Glutamatergic neuron (in vitro differentiated cells): ENCODE measurements at places on chromosomes 1 and 21. TPM values are rescaled to one million over a fixed set of nuclear protein-coding genes. Genes with fewer than 3 reads are reported as not detected.

GRCh38 chr1:9465640-9466039, 73.6 kb upstream of the SLC25A33 start:
- H3K4me1 ChIP-seq: peaks cover 2% of the 10 kb centered on the region
- H3K27me3 ChIP-seq: peaks cover 2% of the 10 kb centered on the region
- H3K27ac ChIP-seq: no peak overlapping the region
- no peak for DNase-seq

DNA sequence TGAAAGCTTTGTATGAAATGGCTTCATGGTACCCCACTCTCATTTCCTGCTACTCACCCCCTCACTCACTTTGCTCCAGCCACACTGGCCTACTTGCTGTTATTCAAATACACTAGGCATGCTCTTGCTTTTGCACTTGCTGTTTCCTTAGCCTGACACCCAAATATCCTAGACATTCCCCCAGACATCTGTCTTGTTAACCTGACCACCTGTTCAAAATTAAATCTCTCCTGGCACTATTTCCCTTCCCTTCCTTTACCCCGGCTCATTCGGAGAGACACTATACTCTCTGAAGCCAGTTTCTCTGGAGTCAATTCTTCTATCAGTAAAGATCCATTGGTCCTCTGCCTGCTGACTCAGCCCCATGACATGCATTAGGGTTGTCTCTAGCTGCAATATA, 306.0 kb upstream of the SGIP1 start:
- H3K4me1 ChIP-seq: no peaks in the 10 kb centered on the region
- no peak overlapping the region for H3K27ac ChIP-seq

DNA sequence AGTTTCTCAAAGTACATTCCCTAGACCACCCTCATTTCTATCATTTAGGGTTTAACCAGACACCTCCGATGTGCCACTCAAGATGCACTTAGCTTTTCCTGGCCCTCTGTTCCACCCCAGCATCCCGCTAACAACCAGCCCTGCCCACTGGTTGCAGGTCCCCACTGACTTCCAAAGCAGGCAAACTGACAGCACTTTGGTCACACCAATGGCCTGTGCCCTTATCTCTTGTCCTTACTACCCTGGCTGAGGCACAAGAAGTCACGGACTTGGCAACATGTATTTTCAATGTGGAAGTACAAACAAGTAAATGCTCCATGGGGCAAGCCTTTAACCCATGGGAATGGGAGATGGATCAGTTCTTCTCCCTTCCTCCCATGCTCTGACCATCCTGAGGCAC, 357.1 kb downstream of the OMA1 start:
- no peaks in the 10 kb centered on the region for H3K36me3 ChIP-seq
- no peak overlapping the region for H3K4me3 ChIP-seq
- no peak for DNase-seq
- peaks cover 4% of the 10 kb centered on the region for H3K4me1 ChIP-seq
- H3K27ac ChIP-seq: no peak overlapping the region

GRCh38 chr1:61740751-61741700, 1.3 kb upstream of the PATJ start:
- no peaks in the 10 kb centered on the region for H3K36me3 ChIP-seq
- peaks cover 1% of the 10 kb centered on the region for H3K27me3 ChIP-seq
- peak overlapping the region; percentile 15 for H3K4me3 ChIP-seq
- H3K4me1 ChIP-seq: no peaks in the 10 kb centered on the region
- H3K27ac ChIP-seq: no peak overlapping the region

DNA sequence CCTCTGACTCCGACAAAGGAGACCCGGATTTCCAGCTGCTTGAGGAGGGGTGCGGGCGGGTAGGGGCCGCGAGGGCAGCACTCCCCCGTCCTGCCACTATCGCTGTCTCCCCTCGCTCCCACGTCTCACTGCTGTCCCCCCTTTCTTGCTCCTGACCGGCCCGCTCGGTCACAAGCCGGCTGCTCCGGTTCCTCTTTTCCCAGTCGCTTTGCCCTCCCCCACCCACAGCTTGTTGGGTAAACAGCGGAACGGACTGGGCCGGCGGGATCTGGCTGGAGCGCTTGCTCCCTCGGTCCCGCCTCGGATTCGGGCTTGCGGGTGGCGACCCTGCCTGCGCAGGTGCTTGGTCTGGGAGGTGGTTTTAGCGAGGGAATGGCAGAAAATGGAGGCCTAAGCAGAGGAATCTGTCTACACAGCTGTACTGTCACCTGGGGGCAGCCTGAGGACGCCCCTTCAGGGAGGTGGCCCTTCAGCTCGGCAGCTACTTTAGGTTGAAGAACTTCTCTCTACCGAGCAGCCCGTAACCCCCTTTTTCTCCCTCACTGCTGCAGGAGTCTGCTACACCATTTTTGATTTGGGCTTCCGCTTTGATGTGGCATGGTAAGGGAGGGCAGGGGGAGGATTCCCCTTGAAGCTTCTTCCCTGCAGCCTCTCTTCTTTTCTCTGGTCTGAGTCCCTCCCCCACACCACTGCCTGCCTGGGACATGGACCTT, 645 bp downstream of the ATP6V0B start:
- H3K36me3 ChIP-seq: peaks cover 9% of the 10 kb centered on the region
- peaks cover 17% of the 10 kb centered on the region for H3K27me3 ChIP-seq
- DNase-seq: no peak
- H3K27ac ChIP-seq: peak overlapping the region; percentile 55
- peak overlapping the region; percentile 90 for H3K4me3 ChIP-seq

DNA sequence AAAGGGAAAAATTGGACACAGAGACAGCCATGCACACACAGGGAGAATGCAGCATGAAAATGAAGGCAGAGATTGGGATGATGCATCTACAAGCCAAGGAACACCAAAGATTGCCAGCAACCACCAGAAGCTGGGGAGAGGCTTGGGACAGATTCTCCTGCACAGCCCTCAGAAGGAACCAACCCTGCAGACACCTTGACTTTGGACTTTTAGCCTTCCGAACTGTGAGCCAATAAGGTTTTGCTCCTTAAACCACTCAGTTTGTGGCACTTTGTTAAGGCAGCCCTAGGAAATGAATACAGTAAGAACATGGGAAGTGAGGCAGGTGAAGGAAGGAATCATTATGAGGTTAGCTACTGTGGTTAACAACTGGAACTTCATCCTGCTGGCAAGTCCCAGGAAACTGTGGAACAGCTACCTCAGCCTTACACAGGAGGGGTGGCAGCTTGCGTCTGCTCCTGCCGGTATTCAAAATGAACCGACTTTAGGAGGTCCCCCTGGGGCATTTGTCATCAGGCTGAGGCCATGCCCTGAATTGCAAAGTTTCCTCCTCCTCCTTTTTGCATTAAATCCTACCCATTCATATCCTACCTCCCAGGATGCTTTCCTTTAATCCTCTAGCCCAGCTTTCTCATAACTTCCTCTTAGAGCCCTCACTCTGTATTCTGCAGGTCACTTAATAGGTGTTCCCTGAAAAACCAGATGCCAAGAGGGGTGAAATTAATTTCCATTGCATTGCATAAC, 15.4 kb downstream of the CD247 start:
- no peaks in the 10 kb centered on the region for H3K36me3 ChIP-seq
- H3K27ac ChIP-seq: no peak overlapping the region
- no peak overlapping the region for H3K4me3 ChIP-seq
- DNase-seq: peak; percentile 34

- no peak for DNase-seq
- H3K4me3 ChIP-seq: no peak overlapping the region
- H3K27me3 ChIP-seq: no peaks in the 10 kb centered on the region
- no peak overlapping the region for H3K27ac ChIP-seq
- no peaks in the 10 kb centered on the region for H3K36me3 ChIP-seq
- H3K4me1 ChIP-seq: no peaks in the 10 kb centered on the region
These were observed 92.0 kb upstream of the RALGPS2 start for GRCh38 chr1:178633056-178633455.

DNA sequence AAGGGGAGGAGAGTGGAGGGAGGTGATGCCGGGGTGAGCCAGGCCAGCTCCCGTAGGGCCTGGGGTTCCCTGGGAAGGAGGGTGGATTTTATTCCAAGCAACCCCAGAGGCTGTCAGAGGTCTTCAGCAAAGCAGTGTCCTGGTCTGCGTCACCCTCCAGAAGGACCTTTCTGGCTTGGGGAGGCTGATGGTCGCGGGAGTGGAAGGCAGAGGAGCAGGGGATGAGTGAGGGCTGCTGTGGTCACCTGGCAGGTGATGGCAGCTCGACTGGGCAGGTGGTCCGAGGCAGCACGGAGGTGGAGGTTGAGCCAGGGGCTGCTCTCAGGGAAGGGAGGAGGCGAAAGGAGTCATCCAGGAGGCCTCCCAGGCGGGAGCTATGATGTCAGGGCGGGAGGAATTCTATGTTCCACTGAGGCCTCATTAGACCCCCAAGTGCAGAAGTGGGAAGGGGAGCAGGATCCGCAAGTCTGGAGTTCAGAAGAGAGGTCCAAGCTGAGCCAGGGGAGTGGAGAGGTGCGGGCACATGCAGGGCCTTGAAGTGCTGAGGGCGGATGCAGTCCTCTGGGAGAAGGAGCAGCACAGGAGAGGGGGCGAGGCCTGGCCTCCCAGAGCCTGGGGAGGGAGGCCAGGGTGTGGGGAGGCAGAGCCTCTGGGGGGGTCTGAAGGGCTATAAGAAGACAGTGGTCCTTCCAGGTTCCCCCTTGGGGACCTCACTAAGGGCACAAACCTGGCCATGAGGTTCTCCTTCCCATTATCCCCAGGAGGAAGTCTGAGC, 33.3 kb downstream of the BMP8A start:
- no peak for DNase-seq
- H3K27me3 ChIP-seq: peaks cover 3% of the 10 kb centered on the region
- H3K4me3 ChIP-seq: no peak overlapping the region
- H3K27ac ChIP-seq: no peak overlapping the region
- no peaks in the 10 kb centered on the region for H3K36me3 ChIP-seq
- H3K4me1 ChIP-seq: peaks cover 4% of the 10 kb centered on the region

DNA sequence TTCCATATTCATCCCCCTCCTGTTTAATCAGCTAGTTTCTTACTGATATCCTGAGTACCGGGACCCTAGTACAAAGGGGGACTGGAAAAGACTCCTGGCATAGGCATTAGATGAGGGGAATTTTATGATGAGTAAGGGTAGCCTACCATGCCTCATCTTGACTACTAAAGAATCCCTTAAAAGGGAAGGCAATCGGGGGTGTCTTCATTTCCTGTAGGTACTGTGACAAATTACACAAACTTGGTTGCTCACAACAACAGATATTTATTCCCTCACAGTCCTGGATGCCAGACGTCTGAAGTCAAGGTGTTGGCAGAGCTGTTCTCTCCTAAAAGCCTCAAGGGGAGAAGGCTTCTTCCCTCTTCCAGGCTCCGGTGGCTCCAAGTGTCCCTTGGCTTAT, 28.9 kb upstream of the RUNX1 start:
- H3K36me3 ChIP-seq: peaks cover 5% of the 10 kb centered on the region
- H3K27ac ChIP-seq: no peak overlapping the region
- H3K4me3 ChIP-seq: no peak overlapping the region

- peak overlapping the region; percentile 6 for H3K27ac ChIP-seq
- DNase-seq: peak; percentile 48
- no peaks in the 10 kb centered on the region for H3K36me3 ChIP-seq
- peak overlapping the region; percentile 49 for H3K4me3 ChIP-seq
- peaks cover 2% of the 10 kb centered on the region for H3K27me3 ChIP-seq
- peaks cover 13% of the 10 kb centered on the region for H3K4me1 ChIP-seq
These were observed 22.9 kb downstream of the PTPRU start for GRCh38 chr1:29258976-29259801.

DNA sequence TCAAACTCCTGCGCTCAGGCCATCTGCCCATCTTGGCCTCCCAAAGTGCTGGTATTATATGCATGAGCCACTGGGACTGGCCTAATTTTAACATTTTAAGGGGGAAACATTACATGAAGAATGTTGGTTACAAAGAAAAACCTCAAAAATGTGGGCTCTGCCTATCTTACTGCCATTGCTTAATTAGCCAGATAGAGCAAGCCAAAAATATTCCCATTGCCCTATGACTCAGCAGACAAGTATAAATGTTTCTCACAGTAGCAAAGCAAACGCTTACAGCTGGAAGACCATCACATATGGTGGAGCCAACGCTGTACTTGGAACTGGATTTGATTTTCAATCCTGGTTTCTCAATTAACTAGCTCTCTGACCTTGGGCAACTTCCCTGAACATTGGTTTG, 502.0 kb downstream of the SMYD3 start:
- H3K27ac ChIP-seq: no peak overlapping the region
- DNase-seq: no peak
- peaks cover 2% of the 10 kb centered on the region for H3K27me3 ChIP-seq
- H3K4me1 ChIP-seq: peaks cover 16% of the 10 kb centered on the region
- H3K36me3 ChIP-seq: no peaks in the 10 kb centered on the region

GRCh38 chr1:37181425-37181824, 147.1 kb upstream of the GRIK3 start:
- peak overlapping the region; percentile 83 for H3K27ac ChIP-seq
- H3K4me3 ChIP-seq: peak overlapping the region; percentile 68
- peaks cover 4% of the 10 kb centered on the region for H3K36me3 ChIP-seq
- peaks cover 21% of the 10 kb centered on the region for H3K4me1 ChIP-seq

DNA sequence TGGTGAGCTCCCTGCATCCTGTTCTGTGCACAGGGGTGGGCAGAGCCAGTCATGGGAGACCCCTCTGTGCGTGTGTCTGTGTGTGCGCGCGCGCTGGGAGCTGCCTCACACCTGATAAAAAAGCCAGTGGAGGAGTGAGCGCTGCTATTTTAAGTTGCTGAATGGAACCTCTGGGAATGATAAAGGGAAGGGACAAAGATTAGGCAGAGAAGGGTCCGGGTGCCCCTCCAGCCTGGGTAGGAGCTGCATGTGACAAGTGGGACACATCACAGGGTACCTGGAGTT, 847 bp downstream of the ADORA1 start:
- no peak for DNase-seq
- no peak overlapping the region for H3K27ac ChIP-seq
- peak overlapping the region; percentile 80 for H3K4me3 ChIP-seq

DNA sequence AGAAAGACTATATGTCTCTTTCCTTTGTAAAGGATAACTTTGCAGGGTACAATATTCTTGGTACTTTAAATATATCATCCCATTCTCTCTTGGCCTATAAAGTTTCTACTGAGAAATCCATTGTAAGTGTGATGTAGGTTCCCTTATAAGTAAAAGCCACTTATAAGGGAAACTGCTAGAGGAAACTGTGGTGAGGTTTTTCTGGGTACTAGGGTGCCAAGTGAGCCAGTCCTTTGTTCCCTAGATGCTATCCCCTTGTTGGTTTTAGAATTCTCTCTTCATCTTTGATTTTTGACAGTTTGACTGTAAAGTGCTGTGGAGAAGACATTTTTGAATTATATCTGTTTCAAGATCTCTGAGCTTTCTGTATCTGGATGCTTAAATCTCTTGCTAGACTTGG, 108.9 kb upstream of the NEK7 start:
- no peaks in the 10 kb centered on the region for H3K4me1 ChIP-seq
- DNase-seq: no peak
- no peaks in the 10 kb centered on the region for H3K27me3 ChIP-seq
- H3K4me3 ChIP-seq: no peak overlapping the region
- no peak overlapping the region for H3K27ac ChIP-seq

The CHRM3 gene
- 1.3 TPM for total RNA-seq

The SLC44A3 gene
- total RNA-seq: 129 TPM

The TFF2 gene
- total RNA-seq: not detected

The DIRAS3 gene
- total RNA-seq: not detected

The HPCA gene
- 156 TPM for total RNA-seq
